Epithelial cell of proximal tubule (primary cell): ENCODE measurements at places on chromosomes 1 and 21. TPM values are rescaled to one million over a fixed set of nuclear protein-coding genes. Genes with fewer than 3 reads are reported as not detected.

DNA sequence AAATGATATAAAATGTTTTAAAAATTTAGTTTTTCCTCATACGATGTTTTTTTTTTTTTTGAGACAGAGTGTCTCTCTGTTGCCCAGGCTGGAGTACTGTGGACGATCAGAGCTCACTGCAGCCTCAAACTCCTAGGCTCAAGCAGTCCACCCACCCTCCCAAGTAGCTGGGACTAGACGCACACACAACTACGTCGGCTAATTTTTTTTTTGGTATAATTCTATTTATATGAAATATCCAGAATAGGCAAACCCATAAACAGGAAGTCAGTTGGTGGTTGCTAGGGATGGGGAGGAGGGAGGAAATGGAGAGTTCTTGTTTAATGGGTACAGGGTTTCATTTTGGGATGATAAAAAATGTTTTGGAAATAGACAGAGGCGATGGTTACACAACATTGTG is 56.5 kb downstream of the WARS2 start:
- DNase-seq: no peak

GRCh38 chr1:2151252-2151651 is 43.3 kb downstream of the FAAP20 start:
- no peak for DNase-seq

GRCh38 chr1:188027613-188028012 is 1198.9 kb downstream of the PLA2G4A start:
- peak; percentile 98 for DNase-seq

GRCh38 chr1:3770047-3770765 is 2.3 kb upstream of the SMIM1 start:
- DNase-seq: no peak

DNA sequence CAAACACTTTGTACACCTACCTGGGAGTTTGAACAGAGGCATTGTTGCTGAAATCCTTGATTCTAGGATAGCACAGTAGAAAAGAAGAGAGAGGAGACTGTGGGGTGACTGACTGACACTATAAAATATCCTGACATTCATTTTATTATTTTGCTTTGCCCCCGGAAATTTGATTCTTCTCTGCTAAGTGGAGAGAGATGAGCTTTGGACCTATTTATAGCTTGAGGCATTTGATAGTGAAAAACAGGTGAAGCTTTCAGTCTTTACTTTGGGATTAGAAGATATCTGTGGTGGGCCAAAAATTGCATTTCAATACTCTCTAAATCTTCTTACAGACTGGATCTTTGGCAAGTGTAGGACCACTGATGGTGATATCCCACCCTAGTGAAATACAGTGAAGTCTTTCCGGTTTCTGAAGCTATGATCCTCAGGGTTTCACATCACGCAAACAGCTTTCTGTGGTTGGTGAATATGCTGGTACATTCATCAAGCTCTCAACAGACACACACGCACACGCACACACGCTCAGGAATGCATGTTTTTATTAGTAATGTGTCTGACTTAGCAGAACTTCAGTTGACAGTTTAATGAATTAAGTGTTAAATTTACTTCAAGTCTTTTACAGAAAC is at the start of gene AMPD1:
Gene AMPD1 (minus strand): TSS at position 117 of the 629 bp plus-strand sequence. CDS start 75 bp downstream, at position 42.
- DNase-seq: no peak

DNA sequence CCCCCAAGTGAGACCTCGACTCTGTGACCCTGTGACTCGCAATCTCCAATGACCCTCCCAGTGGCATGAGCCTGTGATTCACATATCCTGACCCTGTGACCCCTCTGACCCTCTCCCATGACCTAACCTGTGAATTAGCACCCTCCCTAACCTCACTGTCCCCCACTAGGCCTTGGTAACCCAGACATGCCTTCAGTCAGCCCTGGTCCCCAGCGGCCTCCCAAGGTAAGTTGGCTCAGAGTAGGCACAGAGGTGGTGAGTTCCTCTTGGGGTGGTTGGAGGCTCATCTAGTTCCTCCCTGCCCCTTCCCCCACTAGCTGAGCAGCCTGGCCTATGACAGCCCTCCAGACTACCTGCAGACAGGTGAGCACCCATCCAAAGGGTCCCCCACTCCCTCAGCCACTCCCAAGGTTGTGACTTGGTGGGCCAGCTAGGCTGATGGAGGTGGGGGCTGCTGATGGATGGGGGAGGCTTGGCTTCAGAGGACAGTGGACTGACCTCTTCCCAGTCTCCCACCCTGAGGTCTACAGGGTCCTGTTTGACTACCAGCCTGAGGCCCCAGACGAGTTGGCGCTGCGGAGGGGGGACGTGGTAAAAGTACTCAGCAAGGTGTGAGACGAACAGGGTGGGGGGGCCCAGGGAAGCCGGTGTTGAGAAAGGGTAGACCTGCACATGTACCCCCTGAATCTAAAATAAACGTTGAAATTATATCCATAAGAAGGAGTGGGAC is 1.6 kb downstream of the SH3D21 start:
- no peak for DNase-seq

- DNase-seq: no peak
These were observed 8.5 kb upstream of the PRDM15 start for GRCh38 chr21:41887667-41888066.

GRCh38 chr1:230985711-230986110 is 6.8 kb downstream of the ARV1 start:
- DNase-seq: peak; percentile 45

DNA sequence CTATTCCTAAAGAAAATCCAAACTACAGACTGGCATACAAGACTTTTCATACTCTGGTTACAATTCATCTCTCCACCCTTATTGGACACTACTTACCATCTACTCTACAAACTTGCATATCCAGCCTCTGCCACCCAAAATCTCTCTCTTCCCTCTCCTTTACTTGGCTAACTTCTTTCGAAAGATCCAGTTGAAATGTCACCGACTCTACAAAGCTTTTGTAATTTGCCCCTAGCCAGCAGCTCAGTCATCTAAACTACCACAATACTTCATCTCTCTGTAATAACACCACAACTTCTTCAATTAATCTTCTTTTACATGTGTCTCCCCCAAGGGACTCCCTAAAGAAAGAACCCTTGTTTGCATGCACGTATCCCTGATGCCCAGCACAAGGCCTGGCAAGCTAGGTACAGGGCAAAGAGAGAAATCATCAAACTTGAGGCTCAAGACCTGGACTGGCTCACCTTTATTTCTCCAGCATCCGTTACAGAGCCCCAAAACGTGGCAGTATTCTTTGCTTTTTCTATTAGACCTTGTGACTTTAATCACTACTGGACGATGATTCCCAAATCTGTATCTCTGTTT is 2.7 kb downstream of the ZBTB21 start:
- DNase-seq: no peak

DNA sequence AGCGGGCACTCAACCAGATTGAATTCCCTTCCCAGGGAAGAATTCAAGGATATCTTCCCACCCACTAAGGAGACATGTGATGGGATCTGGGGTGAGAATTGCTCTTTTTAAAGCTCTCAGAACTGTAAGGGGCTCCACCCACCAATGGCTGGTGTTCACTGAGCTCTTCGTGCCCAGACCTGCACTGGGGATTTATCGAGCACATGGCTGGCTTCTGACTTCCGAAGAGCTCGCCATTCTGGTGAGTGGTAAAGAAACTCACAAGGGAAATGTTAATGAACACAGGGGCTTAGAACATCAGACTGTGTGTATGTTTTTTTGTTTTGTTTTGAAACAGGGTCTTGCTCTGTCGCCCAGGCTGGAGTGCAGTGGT is 9.8 kb downstream of the PADI3 start:
- no peak for DNase-seq

DNA sequence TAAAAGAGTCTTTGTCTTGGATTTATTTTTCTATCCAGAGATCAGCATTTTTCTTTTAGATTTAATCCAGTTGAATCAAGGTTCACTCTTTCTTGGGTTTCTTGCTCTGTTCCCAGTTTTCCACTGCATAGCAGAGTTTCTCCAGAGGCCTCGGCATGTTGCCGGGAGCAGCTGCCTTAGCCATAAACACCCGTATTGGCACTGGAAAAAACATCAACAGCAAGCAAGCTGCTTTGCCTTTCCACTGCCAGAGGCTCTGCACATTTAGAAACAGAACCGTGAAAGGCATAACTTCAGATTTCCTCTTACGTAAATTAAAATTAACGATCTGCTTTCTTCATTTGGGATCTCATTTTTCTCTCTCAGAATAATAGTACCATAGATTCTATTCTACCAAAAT is 181.8 kb upstream of the L1TD1 start:
- DNase-seq: no peak

GRCh38 chr1:113223546-113223945 is 150.5 kb downstream of the LRIG2 start:
- DNase-seq: no peak

DNA sequence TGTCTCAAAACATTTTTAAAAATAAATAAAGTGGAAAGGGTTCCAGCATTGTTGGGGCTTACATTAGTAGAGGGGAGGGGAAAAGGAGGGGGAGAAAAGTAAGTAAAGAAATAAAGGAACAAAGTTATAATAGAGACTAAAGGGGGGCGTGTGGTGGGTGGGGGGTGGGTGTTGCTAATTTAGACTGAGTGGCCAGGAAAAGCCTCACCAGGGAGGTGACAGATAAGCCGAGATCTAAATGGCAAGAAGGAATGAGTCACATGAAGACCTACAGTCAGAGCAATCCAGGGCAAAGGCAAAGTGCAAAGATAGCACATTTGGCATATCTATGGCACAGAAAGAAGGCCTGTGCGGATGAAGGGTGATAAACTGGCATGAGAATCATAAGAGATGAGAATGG is 7.5 kb downstream of the MPL start:
- no peak for DNase-seq

GRCh38 chr21:31193761-31194160 is 150.3 kb downstream of the TIAM1 start:
- DNase-seq: no peak

DNA sequence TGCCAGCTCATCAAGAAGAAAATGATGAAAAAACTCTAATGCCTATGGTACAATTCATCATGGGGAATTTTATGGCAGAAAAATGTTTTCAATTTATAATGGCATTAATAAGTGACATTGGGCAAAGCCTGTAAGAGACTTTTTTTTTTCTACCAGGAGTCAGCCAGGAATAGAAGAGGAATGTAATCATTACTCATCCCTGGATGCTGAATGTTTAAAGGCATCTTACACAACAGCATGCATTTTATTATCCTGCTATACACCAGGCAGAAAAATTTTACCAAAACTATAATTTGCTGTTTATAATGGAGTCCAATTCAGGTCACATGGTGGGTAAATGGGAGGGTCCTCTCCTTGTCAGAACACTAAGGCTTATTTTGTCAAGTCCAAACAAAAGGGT is 189.9 kb upstream of the BEND5 start:
- DNase-seq: no peak

DNA sequence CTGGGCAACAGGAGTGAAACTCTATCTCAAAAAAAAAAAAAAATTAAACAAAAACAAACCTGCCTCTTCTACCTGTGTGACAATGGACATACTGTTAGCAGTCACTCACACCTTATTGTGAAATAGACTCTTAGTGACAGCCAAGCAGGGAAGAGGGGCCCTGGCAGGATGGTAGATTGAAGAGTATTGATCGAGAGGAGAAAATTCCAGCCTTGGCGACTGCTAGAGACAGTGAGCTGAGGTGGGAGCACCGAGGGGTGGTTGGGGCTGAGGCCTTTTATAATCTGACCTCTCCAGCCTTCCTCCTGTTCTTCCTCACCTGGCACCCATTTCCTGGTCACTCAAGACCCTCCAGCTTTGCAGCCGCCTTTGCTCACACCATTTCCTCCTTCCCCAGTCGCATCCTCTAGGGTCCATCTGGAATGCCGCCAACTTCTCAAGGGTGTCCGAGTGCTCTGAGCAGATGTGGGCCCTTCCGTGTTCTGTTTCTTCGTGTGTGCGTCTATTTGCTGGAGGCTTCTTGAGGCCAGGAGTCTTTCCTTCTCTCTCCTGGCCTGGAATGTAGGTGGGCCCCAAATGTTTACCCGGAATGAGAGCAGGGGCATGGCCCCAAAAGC is 196.9 kb upstream of the TMEM51 start:
- no peak for DNase-seq

DNA sequence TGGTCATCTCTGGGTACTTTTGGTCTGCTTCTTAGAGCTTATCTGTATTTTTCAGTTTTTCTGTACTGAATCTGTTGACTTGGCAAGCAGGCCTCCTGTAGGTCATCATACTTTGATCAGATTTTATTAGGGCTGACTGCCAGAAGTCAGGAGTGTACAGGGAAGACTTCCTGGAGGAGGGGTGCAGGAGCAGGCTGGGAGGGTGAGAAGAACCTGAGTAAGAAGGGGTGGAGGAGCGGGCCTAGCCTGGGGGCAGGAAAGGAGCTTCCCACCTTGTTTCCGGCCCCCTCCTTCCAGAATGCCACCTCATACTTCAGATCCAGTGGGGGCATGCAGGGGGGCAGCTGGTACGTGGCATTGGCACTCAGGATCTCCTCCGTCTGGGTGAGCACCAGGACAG is 18.3 kb upstream of the IL22RA1 start:
- DNase-seq: no peak

DNA sequence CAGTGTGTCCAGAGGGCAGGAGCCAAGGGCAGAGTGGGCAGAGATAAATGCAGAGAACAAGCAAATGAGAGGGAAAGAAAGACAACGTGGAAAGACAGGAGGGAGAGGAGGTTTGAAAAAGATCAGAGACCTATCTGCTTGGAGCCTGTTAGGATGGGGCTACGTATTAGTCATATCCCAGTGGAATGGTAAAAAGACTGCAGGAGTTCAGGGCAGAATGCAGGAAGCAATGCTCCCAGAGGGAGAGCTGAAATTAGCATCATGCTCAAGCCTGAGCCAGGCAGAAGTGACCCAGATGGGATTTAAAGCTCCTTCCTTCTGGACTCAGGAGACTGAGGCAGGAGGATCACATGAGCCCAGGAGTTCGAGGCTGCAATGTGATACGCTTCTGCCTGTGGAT is 261.3 kb upstream of the CHRM3 start:
- no peak for DNase-seq

GRCh38 chr1:165644064-165644735 is 13.2 kb downstream of the MGST3 start:
- no peak for DNase-seq

GRCh38 chr1:175245324-175245723 is 52.7 kb upstream of the KIAA0040 start:
- DNase-seq: no peak

The OVAAL gene
- total RNA-seq: not detected in 2 replicates

The CFAP74 gene
- total RNA-seq: not detected in 2 replicates

The OR2L3 gene
- not detected in 2 replicates for total RNA-seq

The TMEM269 gene
- total RNA-seq: not detected in 2 replicates

The MSH4 gene
- total RNA-seq: 0.75 TPM in 1 of 2 replicates, not detected in the other

The IPO9 gene
- total RNA-seq: 16.3 and 21.7 TPM in 2 replicates

The SPTA1 gene
- not detected in 2 replicates for total RNA-seq

The LYPD8 gene
- total RNA-seq: not detected in 2 replicates

The EDARADD gene
- 1.1 and 3.3 TPM in 2 replicates for total RNA-seq
